ENCODE measurements at places on chromosomes 3 and 15.

DNA sequence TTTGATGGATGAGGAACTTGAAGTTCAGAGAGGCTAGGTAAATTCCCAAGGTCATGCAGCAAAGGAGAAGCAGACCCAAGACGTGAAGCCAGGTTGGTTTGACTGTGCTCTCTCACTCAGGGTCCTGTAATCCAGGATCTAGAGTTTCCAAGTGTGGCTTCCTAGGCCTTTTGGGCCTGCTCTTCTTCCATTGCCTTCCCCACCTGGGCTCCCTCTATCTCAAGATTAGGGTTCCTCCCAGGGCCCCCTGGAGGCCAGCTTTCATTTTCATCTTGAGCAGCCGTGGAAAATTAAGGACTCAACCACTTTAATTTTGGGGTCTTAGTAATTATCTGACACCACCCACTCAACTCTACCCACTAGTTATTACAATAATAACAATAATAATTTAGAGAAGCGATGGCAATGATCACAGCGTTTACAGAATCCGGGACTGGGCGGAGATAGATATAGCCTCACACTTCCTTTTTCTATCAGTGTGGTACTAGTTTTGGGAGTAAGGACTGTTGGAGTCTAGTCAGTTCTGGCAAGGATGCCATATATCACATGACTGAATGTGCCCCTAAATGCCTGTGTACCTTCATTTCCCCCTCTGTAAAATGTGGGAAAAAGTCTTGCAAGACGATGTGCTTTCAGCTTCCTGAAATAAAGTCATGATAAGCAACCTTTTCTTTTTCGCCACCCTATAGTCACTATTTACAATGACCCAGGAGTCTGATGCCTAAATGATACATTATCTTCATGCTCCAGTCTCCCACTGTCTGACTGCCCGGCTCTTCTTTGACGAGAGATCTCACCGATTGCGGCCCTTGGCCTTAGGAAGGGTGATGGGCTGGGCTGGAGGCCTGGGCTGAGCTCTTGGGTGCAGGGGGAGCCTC is 30.2 kb upstream of the MAGEF1 start:
- DNase-seq, result no peak

- DNase-seq, result no peak
Observed at GRCh38 chr15:74964794-74965193, 8.2 kb upstream of the RPP25 start.

DNA sequence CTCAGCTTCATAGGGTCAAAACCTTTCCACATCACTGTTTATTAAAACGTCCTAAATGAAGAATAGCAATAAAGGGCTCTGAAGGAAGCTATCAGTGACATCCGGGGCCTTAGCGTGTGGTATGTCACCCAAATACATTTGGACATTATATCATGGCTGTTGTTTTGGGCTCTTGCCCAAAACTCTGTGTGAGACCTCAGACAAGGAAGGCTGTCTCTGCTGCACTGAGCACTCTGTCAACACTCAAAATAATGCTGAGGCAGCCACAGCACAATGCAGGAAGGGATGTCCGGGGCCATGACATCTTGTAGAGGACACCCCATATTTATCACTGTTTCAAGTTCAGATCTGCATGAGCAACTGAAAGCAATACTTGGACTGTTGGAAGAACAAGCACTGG is 293.8 kb upstream of the WNT5A start:
- no peak for DNase-seq

DNA sequence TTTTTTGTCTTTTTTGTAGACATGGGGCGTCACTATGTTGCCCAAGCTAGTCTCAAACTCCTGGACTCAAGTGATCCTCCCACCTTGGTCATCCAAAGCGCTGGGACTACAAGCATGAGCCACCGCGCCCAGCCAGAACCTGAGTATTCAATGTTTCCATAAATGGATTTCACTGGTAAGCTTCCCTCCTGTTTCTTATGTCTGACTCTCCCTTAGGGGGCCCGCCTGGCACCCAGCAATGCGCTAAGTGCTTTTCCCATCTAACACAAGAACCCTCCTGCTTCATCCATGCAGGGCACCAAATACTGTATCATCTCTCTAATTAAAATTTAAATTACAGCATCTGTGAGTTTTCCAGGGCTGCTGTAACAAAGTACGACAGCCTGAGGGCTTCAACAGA is 44.9 kb downstream of the KLF15 start:
- no peak for DNase-seq

DNA sequence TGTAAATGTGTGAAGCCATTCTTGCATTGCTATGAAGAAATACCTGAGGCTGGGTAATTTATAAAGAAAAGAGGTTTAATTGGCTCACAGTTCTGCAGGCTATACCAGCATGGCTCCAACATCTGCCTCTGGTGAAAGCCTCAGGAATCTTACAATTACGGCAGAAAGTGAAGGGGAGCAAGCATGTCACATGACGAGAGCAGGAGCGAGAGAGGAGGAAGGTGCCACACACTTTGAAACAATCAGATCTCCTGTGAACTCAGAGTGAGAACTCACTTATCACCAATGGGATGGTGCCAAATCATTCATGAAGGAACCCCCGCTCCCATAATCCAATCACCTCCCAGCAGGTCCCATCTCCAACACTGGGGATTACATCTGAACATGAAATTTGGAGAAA is 213.6 kb upstream of the TSC22D2 start:
- DNase-seq, result no peak

- no peak for DNase-seq
Observed at GRCh38 chr15:39312984-39313383, 267.9 kb upstream of the THBS1 start.

DNA sequence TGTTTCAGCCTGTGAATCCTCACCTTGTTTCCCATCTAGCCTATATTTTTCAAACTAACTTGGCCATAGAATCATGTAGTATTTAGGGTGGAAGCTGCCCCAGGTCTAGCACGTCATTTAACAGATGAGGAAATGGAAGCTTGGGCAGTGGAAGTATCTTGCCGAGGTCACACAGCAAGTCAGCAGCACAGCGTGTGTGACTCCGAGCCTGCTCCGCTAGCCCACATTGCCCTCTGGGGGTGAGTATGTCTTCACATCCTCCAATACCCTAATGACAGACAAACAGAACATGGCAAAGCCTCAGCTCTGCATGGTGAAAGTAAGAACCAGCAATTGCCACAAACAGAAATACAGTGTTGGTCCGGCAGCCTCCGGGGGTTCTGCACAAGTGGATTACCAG is 2.2 kb upstream of the CCR5 start:
- peak; percentile 44 for DNase-seq

GRCh38 chr15:51262463-51262862 is 75.9 kb downstream of the CYP19A1 start:
- DNase-seq, result no peak

DNA sequence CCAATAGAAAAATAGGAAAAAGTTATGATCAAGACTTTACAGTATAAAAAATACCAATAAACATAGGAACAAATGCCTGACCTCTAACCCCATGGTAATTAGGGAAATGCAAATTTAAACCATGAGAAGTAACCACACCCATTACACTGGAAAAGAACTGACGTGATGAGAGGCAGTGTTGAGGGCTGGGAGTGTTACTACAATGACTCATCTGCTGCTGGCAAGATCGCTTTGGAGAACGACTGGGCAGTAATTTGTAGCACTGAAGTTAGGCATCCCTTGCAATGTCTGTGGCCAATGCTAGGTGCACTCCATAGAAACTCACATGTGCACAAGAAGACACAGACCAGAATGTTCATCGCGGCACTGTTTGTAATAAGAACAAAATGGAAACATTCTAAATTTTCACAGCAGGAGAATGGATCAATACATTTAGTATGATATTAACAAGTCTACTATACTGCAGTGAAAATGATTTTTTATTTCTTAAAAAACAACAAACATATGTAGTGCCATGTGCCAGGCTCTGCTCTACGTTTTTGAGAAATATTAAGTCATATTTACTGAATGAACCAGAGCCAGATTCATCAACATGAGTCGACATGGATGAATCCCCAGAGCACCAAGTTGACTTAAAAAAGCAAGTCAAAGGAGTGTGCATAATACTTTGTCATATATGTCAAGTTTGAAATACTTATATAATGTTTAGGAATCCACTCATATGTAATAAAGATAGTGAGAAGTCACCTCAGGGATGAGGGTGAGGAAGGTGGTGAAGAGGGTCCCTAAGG is 37.6 kb upstream of the EPHB3 start:
- DNase-seq, result no peak

DNA sequence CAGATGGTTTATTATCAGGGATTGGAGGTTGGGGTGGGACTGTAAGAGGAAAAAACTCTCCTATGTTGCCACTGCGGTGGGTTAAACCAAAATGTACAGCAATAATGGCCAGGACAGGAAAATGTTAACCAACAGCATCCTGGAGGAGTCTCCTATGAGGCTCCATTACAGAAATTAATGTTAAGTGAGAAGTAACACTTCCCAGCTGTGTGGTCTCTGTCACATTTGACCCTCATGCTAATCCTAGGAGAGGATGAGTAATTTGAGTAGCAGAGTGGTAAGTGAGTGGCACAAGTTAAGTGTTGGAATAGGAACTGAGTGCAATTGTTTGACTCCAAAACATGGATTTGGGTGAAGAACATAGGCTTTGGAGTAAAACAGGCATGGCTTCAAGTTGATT is 39.0 kb downstream of the ARHGEF3 start:
- DNase-seq, result no peak

DNA sequence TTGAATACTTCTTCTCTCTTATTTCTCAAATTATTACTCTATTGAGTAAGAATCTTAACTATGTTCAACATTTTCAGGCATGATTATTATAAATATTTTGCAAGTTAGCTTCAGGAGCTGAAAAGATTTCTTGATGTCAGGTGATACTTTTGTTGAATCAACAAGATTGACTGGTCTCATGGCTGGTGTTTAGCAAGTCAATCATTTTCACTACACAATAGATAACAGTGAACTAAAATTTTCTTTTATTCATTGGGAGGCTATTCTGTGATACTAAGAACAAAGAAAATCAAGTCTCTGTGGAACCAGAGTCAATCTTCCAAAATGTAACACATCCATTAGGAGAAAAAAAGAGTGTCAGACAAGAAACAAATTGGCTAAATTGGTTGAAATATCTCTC is 476.7 kb downstream of the CNTN3 start:
- DNase-seq, result no peak

DNA sequence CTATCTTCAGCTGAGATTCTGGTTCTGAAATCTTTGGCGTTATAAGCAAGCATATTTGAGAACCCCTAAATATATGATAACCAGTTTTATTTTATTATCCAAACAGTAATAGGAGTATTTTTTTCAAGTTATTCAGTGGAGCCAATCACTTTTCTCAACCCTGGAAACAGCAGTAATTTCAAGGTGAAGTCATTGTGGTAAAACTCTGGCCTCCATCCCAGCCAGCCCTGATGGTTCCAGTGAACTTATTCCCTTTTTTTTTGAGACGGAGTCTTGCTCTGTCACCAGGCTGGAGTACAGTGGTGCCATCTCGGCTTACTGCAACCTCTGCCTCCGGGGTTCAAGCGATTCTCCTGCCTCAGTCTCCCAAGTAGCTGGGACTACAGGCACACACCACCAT is 545.4 kb upstream of the IL12A start:
- DNase-seq, result no peak

GRCh38 chr15:52493968-52494367 is 34.7 kb downstream of the MYO5A start:
- no peak for DNase-seq

DNA sequence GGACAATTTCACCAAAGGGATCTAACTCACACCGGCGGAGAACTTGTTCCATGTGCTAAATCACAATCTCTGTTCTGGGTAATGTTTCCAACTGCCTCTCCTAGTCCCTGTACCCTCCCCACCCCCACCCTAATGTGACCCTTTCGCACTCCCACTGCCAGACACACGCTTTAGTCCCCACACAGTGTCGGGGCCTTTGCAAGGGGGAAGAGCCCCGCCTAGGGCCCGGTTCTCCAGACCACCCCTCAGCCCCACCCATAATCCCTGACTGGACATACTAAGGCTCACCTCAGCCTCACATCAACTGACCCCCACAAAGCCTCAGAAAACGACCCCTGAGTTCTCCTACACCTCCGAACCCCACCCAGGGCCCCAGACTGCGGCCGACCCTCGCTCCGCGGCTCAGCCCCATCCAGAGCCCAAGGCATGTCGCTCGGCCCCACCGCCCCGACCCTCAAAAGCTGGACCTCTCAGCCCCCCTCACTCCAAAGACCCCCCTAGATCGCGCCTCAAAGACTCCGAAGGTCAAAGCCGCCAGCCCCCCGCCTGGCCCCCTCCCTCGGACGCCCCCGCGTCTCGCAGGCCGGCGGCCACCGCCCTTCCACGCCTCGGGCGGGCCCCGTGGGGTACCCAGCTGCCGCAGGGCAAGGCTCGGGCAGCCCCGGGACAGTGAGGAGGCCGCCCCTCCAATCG is 72.0 kb upstream of the MAP4 start:
- peak; percentile 41 for DNase-seq

GRCh38 chr3:113285226-113285625 is 73.9 kb downstream of the BOC start:
- DNase-seq, result no peak

- DNase-seq, result no peak
Observed at GRCh38 chr3:121740896-121741295, 8.6 kb downstream of the GOLGB1 start.

GRCh38 chr15:39315206-39315850 is 265.6 kb upstream of the THBS1 start:
- no peak for DNase-seq

DNA sequence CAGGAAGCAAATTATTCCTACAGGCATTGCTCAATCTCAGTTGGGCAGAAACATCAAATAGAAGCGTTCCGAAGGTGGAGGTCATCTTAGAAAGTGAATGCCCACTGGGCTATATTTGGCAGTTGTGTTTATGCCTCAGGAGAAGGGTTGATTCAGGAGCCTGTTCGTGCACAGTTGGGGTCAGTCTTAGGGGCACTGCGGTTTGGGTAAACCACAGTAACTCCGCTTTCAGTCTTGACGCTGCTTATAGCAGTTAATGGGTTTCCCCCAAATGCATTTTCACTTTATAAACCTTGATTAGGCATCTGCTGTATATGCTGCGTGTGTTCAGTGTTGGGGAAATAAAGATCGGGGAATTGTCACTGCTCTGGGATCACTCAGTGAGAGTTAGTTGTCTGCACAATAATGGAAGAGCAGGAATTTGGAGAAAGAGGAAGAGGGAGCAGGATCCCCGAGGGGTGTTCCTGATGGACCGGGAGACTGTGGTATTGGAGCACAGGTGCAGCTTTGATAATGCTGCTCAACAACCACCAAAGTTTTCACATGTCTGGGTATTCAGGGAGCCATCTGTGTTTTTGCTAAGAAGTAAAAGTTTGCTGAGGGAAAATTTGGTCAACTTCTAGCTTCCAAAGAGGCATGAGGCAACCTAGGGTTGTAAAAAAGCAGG is 124.3 kb upstream of the EIF1B start:
- no peak for DNase-seq

GRCh38 chr15:96365781-96366525 is 35.5 kb downstream of the NR2F2 start:
- no peak for DNase-seq

GRCh38 chr3:153250446-153250845 is 88.4 kb downstream of the RAP2B start:
- DNase-seq, result no peak

- no peak for DNase-seq
Observed at GRCh38 chr3:61538486-61538885, 22.9 kb upstream of the PTPRG start.

- no peak for DNase-seq
Observed at GRCh38 chr15:62521396-62521795, 356.3 kb upstream of the C2CD4B start.

- no peak for DNase-seq
Observed at GRCh38 chr3:195808741-195809290, 2.9 kb downstream of the MUC4 start.

Data from hippocampal formation (tissue), 2 donors.